ENCODE measurements at places on chromosomes 2 and 18.

- no peak for DNase-seq
Observed at GRCh38 chr2:108324531-108325255, 36.0 kb downstream of the SULT1C2 start.

DNA sequence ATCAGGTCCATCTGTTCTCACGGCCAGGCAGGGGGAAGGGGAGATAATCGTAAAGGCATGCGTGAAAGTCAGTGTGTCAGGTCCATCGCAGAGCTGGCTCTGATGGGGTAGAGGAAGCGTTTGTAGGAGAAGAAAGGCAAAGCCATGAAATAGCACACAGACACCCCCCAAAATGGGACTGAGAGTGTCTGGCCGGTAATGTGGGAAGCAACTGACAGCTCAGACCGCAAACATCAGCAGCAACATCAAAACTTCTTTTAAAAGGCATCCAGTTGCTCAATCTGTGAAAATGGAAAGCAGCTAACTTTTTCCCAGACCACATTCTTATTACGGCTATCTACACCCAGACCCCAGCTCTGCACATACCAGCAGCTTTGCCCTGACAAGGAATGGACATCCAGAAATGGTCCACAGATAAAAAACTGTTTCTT lies 232.6 kb downstream of the EN1 start:
- DNase-seq, result no peak

DNA sequence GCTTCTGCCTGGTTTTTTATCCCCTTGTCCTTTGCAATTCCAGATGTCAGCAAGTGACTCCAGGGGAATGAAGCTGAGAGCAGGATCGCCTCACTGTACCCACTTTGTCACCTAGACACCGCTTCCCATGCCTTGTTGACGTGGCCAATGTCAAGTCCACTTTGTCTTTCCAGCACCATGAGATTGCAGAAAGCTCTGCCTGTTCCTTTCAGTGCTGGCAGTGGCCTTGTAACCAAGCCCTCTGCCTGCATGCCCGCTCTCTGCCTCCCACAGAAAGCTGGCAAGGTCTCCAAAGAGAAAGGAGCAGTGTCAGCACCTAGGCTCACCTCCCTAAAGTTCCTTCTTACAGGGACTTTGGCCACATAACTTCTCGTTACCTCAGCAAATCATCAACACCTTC lies 282.2 kb upstream of the ST6GAL2 start:
- no peak for DNase-seq

DNA sequence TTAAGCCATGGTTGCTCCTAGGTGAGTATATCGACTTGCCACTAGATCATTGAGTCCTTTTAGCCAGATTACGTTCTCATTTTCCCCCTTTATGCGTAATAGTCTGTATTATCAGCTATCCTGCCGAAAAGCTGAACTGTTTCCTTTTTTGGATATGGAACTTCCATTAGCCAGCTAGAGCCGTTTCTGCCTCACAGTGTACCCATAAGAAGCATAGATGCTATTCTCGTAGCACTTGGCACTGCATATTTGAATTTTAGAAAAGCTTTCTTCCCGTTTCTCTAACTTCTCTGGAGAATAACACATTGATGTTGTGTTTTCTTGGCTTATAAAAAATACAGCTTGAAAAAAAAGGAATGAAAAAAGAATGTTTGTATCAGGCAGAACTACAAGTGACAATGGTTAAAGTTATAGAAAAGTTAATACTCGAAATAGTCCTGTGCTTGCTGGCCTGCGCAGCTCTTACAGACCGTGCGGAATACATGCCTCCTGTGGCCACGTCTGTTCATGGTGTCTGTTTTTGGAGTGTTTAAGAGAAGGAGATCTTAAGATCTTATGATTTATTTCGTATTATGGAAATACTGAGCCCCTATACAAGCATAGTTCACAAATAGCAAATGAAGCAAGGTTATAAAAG lies 710 bp downstream of the DUSP19 start:
- DNase-seq, result no peak
